Hematopoietic multipotent progenitor cell treated with erythropoietin and hydrocortisone succinate and interleukin-3 and kit ligand, for 8 days (in vitro differentiated cells): ENCODE measurements at places on chromosomes 1 and 21.

DNA sequence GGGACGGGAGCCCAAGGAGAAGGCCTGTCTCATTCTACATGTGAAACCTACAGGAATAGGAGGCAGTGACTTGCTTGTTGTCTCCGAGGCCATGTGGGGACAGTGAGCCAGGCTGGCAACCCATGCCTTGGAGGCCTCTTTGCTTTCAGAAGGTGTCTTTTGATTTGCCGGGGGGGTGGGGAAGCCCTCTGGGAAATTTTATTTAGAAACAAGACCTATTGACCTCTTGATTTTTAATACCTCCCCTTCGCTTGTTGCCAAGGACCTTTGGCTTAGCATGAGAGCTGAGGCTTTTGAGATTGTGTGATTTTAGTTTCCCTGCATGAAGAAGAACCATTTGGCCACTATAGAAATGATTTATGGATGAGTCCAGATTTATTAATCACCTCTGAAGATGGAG lies 4.1 kb downstream of the ARMH1 start:
- no peak for DNase-seq

DNA sequence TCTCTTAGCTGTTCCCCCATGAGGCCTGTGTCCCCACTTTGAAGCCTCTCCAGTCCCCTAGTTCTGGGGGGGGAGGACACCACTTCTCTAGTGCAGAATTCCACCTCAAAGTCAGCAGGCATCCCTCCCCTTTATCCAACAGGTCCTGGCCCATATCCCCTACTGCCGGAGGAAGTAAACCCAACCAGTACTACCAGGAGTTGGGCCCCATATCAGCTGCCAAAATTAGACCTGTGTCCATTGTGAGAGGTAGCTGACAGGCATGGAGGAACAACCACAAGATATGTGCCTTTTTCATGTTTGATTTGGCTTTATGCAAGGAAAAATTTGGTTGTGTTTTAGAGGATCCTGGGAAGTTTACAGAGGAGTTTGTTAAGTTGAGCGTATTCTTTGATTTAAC lies 22.1 kb upstream of the SLC6A9 start:
- DNase-seq: no peak

GRCh38 chr1:3018051-3018471 lies 3.2 kb upstream of the ACTRT2 start:
- DNase-seq: no peak

GRCh38 chr1:24502709-24503058 lies at the start of gene RCAN3:
Gene RCAN3 (plus strand): TSS chr1:24502836. CDS start chr1:24514373, 11,537 bp downstream.
- DNase-seq: peak; percentile 84

GRCh38 chr1:64962441-64962840 lies 3.9 kb downstream of the JAK1 start:
- DNase-seq: no peak

GRCh38 chr1:37718901-37719571 lies 26.7 kb downstream of the CDCA8 start:
- no peak for DNase-seq

- DNase-seq: no peak
Observed at GRCh38 chr1:29270929-29271521, 34.7 kb downstream of the PTPRU start.

- no peak for DNase-seq
Observed at GRCh38 chr1:51624855-51625254, 8.0 kb downstream of the OSBPL9 start.

DNA sequence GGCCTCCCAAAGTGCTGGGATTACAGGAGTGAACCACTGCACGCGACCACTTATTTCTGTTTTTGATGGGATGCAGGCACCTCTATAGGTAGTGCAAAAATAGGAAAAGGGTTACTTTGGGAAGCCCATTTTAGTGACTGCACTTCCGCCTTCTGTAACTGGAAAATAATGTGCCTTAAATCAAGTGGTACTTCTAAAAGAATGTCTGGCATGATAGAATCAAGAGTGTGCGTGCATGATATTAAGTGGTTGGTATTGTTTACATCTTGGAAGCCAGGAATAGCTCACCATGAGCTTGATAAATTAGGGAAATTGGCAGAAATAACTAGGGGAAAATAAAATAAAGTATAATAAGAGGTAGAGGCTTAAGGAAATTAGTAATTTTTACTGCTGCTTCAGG lies 1067.0 kb downstream of the ADGRL2 start:
- no peak for DNase-seq

DNA sequence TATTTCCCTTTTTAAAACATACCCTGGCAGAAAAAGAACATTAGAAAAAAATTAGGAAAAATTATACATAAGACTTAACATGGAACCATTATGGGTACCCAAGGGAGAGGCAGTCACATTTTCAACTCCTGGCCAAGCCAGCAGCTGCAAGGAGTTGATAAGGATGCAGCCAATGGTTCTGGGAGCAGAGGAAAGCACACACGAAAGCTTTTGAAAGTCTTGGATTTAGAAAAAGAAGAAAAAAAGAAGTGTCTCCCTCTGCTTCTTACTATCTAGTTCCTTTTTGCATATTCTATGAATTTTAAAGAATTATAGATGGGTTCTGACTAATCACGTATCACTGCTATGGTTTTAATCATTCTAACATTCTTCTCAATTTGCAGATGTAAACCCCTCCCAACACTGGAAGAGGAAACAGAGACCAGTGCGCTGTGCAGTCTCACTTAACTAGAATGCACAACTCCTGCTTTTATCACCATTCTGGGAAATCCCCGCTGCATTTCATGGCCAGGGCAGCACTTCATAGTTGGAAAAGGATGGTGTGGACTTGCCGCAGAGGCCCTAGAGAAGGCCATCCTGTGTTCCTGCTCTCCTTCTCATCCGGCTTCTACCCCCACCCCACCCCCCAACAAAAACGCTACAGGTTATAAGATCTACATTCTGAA lies 2.7 kb upstream of the CD58 start:
- DNase-seq: peak; percentile 90

DNA sequence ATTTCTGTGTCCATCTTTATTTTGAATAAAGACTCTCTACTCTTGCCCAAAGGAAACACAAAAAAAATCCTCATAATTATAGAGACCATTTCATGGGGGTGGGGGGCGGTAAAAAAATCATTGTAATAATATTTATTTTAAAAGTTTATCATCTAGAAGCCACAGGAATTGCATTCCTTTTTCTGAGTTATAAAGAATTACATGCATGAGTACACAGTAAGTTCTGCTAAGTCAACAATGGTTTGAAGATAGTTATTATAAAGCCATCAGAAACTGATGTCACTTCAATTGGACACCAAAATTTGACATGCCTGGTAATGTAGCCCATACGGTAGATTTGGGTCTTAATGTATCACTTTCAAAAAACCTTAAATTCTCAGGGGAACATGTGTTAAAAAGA lies 478.1 kb upstream of the NR5A2 start:
- DNase-seq: no peak

GRCh38 chr1:41681331-41682098 lies 197.0 kb upstream of the EDN2 start:
- no peak for DNase-seq
